ENCODE measurements at places on chromosomes 16 and 17. TPM values are rescaled to one million over a fixed set of nuclear protein-coding genes. Genes with fewer than 3 reads are reported as not detected.

The GRIN2A gene
- total RNA-seq, result not detected

The CCL8 gene
- not detected for total RNA-seq

The KRT20 gene
- 0.28 TPM for total RNA-seq

The LGALS9 gene
- total RNA-seq, result 1.5 TPM

The SUZ12 gene
- total RNA-seq, result 32.2 TPM
